ENCODE measurements at places on chromosomes 7 and 10. TPM values are rescaled to one million over a fixed set of nuclear protein-coding genes. Genes with fewer than 3 reads are reported as not detected.

GRCh38 chr7:70406186-70406949, 725.6 kb upstream of the GALNT17 start:
- DNase-seq, result no peak

- no peak for DNase-seq
Measured at GRCh38 chr10:29843143-29843542, 208.4 kb upstream of the SVIL start.

DNA sequence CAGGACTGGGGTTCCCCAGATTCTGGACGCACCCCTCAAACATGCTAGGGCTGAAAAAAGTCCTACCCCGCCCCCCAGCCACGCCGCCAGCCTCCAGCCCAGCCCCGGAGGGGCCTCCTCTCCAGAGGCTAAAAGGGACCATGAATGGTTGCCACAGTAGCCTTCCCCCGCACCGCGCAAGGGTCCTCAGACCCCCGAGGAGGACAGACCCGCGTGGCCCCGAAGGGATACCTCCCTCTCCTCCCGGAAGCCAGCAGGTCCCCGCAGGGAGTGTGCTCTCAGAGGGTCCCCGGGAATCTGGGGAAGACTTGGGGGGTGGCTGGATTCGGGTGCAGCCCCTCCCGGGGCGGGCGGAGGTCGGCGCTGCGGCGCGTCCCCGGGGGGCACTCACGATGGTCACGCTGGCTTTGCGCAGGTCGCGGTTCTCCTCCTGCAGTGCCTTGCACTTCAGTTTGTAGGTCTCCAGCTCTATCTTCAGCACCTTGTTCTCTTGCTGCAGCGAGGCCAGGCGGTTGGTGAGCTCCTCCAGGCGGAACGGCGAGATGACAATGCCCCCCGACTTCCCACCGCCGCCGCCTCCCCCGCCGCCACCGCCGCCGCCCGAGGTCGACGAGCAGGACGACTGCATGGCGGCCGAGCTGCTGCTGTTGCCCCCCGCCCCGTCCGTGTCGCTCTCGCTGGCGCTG, 482 bp downstream of the CCDC6 start:
- DNase-seq, result no peak

Gene ACSL5
- total RNA-seq, result 34.1 TPM

- peak; percentile 14 for DNase-seq
Measured at GRCh38 chr10:19488592-19489280, 327.5 kb upstream of the PLXDC2 start.

DNA sequence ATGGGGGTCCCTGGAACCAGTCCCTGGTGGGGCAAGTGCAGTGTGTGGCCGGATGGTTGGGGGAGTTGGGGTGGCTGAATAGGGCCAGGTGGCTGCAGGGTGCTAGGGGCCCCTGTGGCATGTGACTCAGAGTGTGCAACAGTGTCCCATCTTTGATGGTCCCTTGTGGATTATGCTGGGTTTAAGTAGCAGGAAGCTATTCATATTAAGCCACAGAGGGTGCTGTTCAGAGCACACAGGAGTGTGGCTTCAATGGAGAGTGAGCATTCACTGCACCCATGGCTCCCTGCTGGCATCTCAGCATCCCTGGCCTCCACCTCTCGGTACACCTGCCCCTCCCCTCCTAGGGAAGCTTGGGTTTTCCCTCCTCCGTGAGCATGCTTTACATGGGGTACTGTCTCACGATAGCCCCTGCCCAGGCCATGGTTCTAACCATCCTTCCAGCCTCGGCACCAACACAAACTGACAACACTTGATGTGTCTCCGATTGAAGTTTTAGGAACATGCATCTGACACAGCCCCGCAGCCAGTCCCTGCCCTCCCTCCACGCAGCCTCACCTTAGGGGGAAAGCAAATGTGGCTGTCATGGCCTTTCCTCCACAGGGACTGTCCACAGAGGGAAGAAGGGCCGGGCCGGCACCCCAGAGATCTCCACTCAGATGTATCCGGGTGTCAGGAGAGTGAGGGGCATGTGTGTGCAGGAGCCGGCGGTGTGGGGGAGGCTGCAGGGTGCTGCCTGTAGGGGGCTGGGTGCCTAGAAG, 30.4 kb upstream of the PPIF start:
- DNase-seq, result no peak

Gene MINDY4
- total RNA-seq, result 23.1 TPM

- DNase-seq, result no peak
Measured at GRCh38 chr7:133477791-133478190, 224.9 kb downstream of the EXOC4 start.

GRCh38 chr7:151110236-151110940, 24.1 kb downstream of the AGAP3 start:
- no peak for DNase-seq

GRCh38 chr7:159142730-159143129, 1.9 kb downstream of the VIPR2 start:
- DNase-seq, result no peak

GRCh38 chr10:75403144-75403938, 1.8 kb upstream of the ZNF503 start:
- DNase-seq, result peak; percentile 27

Gene CPED1
- total RNA-seq, result 58.6 TPM

Gene FFAR4
- 6.1 TPM for total RNA-seq

GRCh38 chr7:25926451-25926850, 225.5 kb upstream of the NFE2L3 start:
- no peak for DNase-seq

Gene ZPBP
- total RNA-seq, result not detected

Gene WNT16
- total RNA-seq, result 0.17 TPM

- no peak for DNase-seq
Measured at GRCh38 chr7:11895337-11895736, 63.3 kb upstream of the THSD7A start.

Gene MINPP1
- 24.0 TPM for total RNA-seq

DNA sequence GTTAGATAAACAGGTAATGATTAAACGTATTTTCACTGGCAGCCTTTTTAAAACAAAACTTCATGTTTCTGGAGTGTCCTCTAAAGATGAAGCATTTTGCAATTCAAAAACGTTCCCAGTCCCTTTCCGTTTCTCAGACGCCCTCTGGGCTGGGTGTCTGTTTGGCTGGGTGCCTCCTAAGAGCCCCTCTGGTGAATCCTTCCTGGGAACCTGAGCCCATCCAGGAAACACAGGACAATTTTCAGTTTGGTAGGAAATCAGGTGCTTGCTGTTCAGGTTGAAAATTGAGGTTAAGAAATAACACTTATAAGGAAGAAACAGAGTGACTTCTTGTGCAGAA, 76.7 kb downstream of the CHN2 start:
- no peak for DNase-seq

DNA sequence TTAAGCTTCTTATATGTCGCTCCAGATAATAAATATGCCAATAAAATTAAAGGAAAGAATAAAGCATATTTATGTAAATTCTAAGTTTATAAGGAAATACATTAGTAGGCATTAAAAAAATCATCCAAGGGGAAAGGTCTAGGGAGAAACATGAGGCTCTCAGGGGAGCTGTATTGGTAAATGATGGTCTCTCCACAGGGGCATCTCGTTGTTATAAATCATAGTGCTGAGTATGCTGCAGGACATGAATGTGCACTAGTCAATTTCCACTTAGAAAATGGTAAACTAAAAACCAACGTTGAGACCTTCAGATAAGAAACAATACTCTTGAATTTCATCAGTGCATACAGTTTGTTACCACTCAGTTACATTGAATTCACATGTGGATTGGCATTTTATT, 194.0 kb upstream of the AHR start:
- no peak for DNase-seq

DNA sequence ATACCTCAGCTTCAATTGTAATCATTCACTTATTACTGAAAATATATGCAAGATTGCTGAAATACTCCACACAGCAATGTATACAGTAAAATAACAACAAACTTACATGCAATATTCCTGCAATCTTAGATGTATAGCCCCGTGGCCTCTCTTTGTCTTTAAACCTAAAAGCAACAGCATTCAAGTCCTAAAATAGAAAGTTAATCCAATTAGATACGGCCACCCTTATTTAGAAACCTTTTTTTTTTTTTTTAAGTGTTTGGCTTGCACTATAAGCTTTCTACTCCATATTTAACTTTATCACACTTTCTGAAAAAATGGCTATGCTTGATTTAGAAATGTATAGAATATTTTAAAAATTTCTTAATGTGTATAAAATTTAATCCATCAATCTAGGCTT, 67.6 kb downstream of the IDE start:
- DNase-seq, result no peak

All from mucosa of gallbladder (tissue), 1 donor.